ENCODE measurements at places on chromosomes 6 and 20.

DNA sequence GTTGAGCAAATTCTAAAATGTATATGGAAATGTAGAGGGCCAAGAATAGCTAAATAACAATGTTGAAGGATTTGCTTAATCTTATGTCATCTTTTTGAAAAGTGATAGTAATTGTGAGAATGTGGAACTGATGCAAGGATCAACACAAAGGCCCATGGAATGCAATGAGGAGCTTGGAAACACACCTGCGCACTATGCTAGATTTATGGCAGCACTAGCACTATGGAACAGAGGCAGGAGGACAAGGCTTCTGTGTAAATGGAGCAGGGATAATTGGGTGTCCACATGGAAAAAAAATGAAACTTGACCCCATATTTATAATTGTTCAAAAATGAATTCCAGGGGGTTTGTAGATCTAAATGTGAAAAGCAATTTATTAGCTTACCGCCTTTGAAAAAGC, 298.3 kb downstream of the FARS2 start:
- no peak for DNase-seq

- no peak for DNase-seq
Measured at GRCh38 chr20:52806918-52807317, 165.2 kb upstream of the TSHZ2 start.

DNA sequence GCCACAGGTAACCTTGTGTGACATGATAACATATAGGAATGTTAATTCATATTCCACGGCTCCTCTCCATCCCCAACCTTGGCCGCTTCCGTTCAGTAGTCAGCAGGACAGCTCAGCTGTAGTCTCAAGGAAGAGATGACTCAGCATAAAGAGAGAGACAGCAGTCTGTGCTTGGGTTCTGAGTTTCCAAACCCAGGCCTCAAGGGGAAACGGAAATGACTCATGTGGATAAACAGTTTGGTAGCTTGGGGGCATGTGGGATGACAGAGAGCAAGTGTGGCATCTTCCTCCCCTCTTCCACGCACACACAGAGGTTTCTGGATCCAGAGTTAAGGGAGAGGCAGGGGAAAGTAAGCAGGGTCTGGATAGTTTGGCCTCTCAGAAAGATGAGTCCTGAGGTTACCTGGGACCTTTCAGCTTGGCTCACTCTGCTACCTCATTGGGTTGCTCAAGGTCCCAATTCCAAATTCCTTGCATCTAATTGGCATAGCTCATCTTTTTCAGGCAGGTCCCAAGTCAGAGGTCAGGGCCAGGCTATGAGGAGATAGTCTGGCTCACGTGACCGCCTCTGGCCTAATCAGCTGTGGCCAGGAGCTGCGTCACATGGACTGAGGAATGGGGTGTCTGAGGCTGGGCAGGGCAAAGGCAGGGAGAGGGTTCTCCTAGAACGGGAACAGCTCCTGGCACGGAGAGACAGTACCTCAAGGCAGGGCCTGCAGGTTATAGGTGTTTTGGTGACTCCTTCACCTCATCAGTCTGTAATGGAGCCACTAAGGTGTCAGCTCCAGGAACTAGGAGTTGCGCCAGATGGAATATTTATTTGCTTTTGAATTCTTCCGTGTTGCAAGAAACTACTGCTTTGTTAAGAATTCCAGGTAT, 36.5 kb upstream of the MLN start:
- DNase-seq, result no peak

DNA sequence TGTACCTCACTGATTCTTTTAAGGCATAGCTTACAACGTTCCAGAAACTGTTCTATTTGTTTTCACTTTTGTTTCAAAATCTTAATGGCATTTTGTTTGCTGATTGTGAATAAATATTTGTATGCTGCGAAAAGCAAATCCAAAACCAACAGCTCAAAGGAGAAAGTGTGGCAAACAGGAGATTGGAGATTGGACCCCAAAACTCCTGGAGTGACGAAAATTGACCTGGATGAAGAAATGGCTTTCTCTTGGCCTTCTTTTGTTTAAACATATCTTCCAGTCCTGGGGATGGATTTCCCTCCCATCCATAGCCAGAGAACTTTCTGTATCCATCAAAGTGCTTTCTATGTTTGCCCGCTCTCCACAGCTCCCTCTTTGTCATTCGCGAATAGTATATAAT, 2.8 kb upstream of the CTCFL start:
- no peak for DNase-seq

- no peak for DNase-seq
Measured at GRCh38 chr6:25815194-25815593, 16.7 kb downstream of the SLC17A1 start.

- DNase-seq, result no peak
Measured at GRCh38 chr6:151025076-151025475, 159.6 kb downstream of the MTHFD1L start.

DNA sequence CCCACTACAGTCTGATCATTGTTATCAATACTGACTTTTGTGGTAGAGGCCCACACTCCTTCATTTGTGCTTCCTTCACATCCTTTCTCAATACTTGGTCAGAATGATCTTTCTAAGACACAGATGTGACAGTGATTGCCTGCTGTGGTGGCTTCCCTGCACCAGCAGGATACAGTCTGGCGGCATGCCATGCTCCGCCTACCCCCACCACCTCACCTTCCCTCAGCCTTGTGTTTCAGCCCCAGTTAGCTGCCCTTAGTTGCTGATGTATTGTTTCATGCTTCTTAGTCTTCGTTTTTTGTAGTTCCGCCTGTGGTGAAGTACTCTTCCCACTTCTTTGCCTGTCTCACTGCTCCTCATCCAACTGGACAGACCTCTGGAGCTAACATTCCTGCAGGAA, 10.9 kb downstream of the LRRC1 start:
- no peak for DNase-seq

DNA sequence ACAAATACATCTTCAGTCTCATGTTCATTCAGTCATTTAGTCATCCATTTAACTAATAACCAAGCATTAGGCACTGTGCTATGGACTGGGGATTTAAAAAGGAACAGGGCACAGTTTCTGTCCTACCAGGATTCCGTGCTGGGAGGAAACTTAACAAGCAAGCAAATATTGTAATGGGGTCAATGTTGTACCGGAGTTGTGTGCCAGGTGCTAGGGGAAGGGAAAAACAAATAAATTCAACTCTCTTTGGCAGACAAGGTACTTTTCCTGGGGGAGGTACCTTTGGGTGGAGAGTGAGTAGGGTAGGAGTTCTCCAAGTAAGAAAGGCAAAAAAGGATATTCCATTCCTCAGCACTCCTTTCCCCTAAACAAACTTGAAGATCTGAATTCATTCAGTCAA, 90.3 kb downstream of the OLIG3 start:
- no peak for DNase-seq

- DNase-seq, result no peak
Measured at GRCh38 chr6:25027221-25027916, 91.6 kb upstream of the RIPOR2 start.

DNA sequence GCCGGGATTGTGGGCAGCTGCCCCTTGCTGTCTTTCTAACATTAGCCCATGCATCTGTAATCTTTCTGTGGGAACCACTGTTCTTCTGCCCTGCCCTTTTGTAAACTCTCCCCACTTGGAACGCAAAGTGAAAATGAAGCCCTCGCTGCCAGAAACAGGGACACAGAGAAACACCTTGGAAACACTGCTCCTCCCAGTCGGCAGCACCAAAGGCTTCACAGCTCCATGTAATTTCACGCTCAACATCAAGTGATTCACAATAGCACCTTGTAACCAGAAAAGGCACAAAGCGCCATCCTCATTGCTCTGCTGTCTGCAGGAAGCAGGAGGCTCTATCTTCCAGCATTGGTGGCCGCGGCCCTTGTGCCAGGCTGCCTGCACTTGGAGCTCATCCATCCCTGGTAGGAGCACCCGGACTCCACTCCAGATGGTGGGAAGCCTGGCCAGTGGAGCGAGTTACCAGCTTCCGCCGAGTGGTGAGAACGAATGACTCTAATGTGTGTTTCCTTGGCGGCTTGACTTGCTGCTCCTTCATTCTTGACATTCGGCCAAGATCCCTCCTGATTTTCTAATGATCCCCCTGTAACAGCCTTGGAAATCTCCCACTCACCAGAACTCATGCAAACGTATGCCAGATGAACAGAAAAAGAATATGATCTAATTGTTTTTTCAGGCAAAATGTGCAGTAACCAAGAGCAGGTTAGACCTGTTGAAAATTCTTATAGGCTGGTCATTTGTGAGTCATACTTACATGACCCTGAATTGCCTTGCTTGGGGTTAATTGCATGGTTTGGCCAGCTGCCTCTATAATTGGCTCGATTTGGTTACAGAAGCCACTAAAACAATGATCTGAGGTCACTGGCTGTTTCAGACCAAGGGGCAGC, 169.1 kb upstream of the CDYL start:
- DNase-seq, result no peak
